NCI-H524 (cell line): ENCODE measurements at places on chromosomes 5 and 9.

DNA sequence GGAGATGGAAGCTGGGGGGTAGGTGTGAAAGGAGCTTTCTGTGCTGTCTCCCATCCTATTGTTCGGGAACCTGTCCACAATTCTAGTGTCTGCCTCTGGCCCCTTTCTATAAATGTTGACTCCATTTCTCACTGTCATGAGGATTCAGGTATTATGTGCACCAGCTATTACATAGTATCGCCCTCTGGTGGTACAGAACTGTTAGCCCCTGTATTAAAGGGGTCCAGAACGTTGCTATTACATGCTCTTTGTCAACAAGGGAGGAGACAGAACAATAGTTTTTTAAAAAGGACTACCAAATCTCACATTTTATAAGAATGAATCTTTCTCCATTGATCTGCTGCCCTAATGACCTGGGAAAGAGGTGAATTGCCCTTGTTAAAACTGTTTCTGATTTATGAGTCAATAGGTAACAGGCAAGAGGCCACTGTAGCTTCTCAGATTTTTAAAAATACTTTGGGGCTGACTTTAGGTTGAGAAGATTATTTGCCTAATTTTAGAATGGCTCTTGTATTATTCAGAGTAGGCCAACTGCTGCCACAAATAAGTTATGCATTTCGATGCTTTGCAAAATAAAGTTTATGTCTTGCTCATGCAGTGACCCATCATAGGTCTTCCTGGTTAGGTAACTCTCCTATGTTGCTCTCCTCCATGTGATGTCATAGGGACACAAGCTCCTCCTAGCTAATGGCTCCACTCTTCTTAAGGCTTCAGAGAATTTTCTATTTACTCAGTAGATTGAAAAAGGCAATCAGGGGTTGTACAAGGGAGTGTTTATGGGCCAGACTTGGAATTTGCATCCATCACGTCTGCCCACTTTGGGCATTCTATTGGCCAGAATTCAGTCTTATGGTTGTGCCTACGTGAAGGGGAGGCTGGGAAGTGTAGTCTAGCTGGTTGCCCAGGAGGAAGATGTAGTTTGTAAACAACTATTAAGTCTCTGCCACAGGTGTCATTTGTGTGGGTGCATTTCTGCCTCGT is 20.8 kb downstream of the DCANP1 start:
- peak; percentile 27 for DNase-seq

GRCh38 chr5:69213513-69214215 is 21.0 kb upstream of the CDK7 start:
- no peak for DNase-seq

GRCh38 chr9:115640887-115641286 is 512.7 kb upstream of the PAPPA start:
- DNase-seq, result no peak

GRCh38 chr9:3865141-3865772 is 339.5 kb upstream of the RFX3 start:
- no peak for DNase-seq

GRCh38 chr9:18077941-18078678 is 395.8 kb upstream of the ADAMTSL1 start:
- no peak for DNase-seq

GRCh38 chr5:147751156-147751830 is 31.2 kb downstream of the JAKMIP2 start:
- DNase-seq, result no peak

DNA sequence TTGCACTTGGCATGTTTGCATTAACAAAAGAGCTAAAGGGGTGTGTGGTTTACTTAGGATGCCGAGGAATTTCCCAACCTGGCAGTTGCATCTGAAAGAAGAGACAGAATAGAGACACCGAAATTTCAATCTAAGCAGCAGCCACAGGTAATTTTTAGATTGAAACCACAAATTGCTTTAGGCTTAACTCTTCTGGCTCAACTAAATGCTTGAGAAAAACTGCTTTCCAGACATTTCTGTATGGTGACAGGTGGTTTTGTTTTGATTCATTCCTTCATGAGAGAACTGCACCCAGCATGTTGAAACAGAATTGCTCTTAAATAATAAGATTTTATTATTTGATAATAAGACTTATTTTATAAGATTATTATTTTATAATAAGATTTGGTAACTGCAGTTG is 21.5 kb downstream of the SECISBP2 start:
- no peak for DNase-seq

GRCh38 chr5:1975898-1976765 is 93.4 kb upstream of the IRX4 start:
- no peak for DNase-seq

- DNase-seq, result peak; percentile 63
These were observed 51.6 kb downstream of the AHRR start for GRCh38 chr5:372996-373709.

DNA sequence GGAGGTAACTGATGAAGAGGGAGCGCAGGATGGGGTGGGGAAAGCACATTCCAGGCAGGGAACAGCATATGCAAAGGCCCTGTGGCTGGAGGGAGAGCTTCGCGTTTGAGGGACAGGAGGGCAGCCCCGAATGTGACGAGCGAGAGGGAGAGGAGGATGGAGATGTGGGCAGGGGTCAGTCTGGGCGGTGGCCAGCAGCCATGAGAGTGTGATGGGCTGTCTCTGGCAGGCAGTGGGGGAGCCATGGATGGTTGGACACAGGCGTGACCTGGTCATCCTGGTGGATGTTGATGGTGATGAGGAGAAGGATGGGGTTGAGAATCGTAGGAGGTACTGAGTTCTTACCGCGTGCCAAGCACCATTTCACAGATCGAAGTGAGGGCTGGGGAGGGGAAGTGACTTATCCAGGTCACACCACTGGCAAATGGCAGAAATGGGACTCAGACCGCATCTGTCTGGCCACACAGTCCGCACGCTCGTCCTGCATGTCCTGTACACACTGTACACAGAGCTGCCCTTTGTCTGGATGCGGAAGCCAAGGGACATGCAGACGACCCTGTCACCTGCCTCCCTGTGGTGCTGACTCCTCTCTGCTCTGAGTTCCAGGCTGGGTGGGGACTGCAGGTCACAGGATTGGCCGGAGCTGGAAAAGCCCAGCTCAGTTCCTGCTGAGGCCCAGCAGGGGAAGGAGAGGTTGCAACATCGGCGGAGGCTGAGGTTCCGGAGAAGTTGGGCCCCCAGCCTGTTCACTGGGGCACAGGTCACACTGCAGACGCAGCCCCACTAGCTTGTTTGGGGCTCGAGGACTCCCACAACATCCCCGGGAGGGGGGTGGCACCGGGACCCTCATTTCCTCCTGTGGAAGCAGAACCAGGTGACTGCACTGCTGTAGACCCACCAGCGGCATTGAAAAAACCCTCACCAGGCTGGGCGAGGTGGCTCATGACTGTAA is 165.6 kb upstream of the IER5L start:
- no peak for DNase-seq

GRCh38 chr5:25950681-25951080 is 1087.7 kb downstream of the CDH9 start:
- DNase-seq, result no peak

DNA sequence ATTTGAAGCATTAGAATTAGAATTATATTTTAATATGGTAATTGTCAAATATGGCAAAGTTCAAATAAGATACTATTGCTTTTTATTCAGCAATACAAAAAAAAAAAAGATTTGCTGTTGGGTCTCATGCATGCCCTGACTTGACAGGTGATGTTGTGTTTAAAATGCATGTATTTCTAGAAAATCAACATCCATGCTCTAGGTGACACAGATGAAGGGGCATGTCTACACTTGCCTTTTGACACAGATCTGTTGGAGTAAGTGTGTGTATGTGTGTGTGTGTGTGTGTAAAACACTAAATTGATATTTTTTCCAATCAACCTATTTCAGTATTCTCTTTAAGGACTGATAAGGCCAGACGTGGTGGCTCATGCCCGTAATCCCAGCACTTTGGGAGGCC is 38.1 kb upstream of the SMARCA2 start:
- no peak for DNase-seq

GRCh38 chr5:3678801-3679200 is 83.2 kb downstream of the IRX1 start:
- no peak for DNase-seq

DNA sequence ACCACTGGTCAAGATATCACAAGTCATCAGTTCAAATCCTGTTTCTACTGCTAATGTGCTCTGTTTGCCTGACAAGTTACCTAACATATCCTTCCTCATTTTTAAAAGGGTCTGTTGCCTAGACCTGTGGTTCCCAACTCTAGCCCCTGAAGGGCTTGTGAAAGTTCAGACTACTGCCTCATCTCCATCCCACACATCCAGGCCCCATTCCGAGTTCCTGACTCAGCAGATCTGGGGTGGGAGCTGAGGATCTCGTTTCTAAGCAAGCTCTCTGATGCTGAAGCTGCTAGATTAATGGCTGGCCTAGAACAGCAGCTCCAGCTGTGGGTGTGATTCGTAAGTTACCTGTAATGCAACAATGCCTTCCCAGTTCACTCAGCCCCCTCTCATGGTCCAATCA is 32.5 kb downstream of the S1PR3 start:
- DNase-seq, result no peak

DNA sequence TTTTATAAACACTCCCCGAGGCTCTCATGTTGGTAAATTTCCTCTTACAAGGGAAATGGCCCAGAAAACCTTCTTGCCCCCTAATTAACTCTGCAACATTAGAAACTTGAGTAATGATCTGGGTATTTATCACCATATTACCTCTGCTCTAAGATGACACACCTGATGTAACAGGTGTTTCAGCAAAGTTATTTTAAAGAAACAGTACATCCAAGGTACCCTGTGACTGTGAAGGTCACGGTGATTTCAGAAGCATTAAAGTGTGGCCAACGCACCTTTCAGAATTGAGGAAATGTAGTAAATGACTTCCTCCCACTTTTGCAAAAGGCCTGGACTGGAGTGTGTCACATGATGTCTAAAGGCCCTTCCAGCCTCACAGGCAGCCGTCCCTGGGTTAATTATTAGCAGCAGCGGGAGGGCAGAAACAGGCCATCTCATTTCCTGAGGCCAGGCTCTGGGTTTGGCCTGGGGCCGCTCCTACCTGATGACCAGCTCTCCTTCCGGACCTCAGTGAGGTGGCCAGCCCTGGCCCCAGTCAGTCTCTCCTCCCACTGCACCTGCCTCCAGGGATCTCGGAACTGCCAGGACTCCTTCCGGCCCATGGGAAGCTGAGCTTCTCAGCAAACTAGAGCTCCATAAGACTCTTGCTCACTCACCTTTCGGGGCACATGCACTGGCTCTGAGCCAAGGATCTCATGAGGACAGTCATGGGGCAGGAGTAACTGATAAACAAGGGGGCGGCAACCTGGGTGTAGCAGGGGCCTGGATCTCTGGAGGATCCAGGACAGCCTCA is 20.7 kb downstream of the PTPN3 start:
- DNase-seq, result no peak
